ENCODE measurements at places on chromosomes 13 and 19.

DNA sequence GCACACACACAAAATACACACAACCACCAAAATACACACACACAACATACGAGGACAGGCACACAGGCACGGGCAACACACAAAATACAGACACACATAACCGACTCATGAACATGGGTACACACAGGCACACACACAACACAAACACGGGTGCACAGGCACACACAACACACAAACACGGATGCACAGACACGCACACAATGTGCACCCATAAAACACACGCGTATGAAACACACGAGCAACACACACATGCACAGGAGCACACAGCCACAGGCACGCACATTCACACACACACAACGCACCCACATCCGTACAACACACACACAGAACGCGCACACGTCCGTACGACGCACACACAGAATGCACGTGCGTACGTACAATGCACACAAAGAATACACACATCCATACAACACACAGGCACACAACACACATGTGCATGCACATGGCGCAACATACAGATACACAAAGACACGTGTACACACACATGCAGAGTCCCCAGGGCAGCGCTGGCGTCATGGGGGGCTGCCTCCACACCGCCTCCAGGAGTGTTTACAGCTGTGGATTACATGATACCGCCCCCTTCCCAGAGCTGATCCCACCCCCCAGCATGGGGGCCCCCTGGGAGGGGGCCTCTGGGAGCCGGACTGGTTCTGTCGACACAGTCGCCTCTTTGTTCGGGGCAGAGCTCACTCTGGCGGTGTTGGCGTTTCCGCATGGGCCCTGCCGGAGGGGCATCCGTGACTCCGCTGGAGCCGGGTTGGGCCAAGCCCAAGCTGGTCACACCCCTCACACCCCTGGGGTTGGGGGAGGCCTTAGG lies 2.9 kb downstream of the SBNO2 start:
- no peak for DNase-seq

DNA sequence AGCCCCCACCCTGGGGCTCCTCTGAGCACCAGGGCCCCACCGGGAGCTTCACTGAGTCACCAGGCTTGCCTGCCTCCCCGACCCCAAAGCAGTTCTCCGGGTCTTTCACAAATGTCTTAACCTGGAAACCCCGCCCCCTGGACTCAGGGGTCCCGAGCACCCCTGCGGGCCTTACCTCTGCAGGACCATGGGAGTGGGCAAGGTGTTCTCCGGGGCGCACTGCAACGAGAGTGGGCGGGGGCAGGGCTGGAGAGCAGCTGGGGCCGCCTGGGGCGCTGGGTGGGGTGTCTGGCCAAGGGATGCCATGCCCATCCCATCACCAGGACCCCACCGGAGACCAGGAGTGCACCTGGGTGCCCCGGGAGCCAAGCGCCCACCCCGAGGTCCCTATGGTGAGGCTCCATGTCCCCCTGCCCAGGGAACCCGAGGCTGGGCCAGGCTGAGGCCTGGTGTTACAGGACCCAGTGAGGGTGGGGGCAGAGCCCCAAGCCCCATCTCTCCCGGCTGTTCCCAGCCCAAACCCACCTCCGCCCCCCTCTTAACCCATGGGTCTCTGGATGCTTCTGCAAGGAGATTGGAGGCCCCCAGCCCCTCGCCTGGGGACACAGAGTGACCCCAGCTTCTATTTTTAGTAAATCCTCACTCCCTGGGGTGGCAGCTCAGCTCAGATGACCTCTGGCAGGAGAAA lies 10.9 kb downstream of the MKNK2 start:
- no peak for DNase-seq

GRCh38 chr13:35349673-35350278 lies 126.7 kb downstream of the MAB21L1 start:
- peak; percentile 79 for DNase-seq

DNA sequence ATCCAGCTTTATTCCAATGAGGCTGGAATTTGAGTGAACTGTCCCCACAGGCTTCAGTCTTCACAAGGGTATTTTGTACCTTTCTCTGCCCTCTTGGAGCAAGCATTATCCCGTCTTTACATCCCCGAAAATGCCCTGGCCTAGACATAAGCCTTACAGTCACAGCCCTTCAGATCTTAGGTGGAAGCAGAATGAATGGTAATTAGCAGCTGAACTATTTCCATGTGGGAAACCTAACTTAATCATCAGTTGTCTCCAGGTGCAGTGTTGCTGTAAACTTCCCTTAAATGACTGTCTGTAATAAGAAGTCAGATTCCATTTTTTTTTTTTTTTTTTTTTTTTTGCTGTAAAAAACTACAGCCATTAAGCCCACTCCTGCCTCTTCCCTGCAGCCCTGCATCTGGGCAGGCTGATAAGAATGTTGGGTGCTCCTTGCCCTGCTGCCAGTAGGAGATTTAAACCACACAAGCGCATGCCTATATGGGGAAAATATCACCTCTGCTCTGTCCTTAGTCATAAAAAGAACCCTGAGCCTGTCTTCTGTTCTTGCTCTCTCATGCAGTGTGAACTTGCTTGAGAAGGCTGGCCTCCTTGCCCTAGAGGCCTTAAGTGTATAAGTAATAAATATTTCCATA lies 426.8 kb upstream of the SLITRK5 start:
- peak; percentile 95 for DNase-seq

GRCh38 chr13:50125304-50125553 lies 110.0 kb downstream of the KCNRG start:
- no peak for DNase-seq

DNA sequence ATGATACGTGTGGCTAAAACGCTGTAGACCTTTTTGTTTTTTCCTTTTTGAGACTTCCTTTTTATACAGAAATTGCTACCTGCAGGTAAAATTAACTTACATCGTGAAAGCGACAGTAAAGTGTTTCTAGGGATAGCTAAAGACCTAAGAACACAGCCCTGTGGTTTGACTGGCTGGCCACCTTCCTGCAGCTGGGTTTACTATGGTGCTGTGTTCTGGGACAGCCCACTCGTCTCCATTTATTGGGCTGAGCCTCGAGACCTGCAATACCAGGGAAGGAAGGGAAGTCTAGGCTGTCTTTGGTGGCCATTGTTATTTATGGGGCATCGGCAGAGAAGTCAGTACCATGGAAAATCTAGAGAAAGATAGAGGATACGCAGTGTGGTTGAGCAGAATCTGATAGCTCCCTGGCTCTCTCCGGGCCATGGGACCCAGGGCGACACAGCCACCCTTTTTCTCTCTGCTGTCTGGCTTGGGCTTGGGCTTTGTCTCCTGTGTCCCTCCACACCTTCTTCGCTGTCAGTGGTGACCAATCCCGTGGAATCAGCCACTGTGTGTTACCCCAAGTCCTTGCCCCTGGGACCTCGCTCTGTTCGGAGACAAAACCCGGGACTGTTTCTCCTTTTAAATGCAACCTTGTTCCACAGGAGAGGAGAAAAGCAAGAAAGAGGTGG lies 30.9 kb downstream of the ACTN4 start:
- peak; percentile 51 for DNase-seq

GRCh38 chr19:30309905-30310601 lies 62.1 kb upstream of the ZNF536 start:
- no peak for DNase-seq

GRCh38 chr19:1470305-1471009 lies 8.6 kb downstream of the C19orf25 start:
- DNase-seq, result peak; percentile 58

GRCh38 chr13:98478189-98479129 lies 98.4 kb downstream of the STK24 start:
- peak; percentile 47 for DNase-seq

- no peak for DNase-seq
Observed at GRCh38 chr13:108213946-108214345, 1.4 kb downstream of the LIG4 start.

DNA sequence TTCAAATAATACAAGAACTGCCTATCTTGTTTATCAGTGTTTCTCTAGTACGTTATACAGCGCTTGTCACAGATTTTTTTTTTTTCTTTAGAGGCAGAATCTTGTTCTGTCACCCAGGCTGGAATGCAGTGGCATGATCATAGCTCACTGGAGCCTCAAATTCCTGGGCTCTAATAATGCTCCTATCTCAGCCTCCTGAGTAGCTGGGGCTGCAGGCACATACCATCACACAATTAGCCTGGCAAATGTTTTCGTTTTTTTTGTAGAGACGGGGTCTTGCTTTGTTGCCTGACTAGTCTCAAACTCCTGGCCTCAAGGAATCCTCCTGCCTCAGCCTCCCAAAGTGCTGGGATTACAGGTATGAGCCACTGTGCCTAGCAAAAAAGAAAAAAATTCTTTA lies 66.0 kb upstream of the FREM2 start:
- no peak for DNase-seq

GRCh38 chr13:113823771-113824170 lies 40.1 kb downstream of the GAS6 start:
- DNase-seq, result no peak

DNA sequence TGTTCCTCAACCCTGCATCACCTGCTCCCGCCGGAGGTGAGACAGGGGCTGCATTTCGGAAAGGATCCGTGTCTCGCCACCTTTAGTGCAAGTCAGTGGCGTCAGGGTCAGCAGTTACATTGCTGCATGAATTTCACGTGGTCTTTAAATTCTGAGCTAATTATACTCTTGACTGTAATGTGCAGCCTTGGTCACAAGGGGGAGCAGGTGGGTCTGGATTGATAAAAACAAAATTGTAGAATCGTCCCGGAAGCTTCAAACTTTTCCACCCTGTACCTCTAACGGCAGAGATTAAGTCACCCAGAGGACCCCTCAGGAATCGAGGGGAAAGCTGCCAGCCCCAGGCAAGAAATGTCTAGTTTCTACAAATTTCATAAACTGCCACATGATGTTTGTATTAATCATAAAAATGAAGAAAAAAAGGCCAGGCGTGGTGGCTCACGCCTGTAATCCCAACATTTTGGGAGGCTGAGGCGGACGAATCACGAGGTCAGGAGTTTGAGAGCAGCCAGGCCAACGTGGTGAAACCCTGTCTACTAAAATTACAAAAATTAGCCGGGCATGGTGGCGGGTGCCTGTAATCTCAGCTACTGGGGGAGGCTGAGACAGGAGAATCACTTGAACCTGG lies 20.2 kb downstream of the BBC3 start:
- DNase-seq, result peak; percentile 94

- DNase-seq, result no peak
Observed at GRCh38 chr19:42285988-42286348, 16.0 kb upstream of the PRR19 start.

GRCh38 chr13:97110936-97111335 lies 111.2 kb upstream of the MBNL2 start:
- DNase-seq, result no peak

DNA sequence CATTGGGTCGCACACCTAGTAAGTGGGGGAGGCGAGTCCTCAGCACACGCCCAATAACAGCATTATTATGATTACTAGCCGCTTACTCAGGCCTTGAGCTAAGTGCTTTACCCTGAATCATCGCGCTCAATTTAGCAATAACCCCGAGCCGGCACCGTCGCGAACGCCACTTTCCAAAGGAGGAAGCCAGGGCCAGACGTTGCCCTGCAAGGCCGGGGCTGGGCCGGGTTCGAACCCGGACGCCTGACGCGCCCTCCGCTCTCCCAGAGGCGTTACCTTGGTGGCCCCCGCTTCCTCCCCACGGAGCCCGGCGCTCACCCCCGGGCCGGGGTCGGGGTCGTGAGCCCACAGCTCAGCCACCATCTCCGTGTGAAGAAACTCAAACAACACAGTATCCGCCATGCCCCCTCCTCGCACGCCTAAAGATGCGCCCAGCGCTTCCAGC lies at the start of gene TRAPPC6A:
Gene TRAPPC6A (minus strand): TSS at position 421 of the 445 bp plus-strand sequence. CDS start 19 bp downstream, at position 402.
- peak; percentile 62 for DNase-seq

DNA sequence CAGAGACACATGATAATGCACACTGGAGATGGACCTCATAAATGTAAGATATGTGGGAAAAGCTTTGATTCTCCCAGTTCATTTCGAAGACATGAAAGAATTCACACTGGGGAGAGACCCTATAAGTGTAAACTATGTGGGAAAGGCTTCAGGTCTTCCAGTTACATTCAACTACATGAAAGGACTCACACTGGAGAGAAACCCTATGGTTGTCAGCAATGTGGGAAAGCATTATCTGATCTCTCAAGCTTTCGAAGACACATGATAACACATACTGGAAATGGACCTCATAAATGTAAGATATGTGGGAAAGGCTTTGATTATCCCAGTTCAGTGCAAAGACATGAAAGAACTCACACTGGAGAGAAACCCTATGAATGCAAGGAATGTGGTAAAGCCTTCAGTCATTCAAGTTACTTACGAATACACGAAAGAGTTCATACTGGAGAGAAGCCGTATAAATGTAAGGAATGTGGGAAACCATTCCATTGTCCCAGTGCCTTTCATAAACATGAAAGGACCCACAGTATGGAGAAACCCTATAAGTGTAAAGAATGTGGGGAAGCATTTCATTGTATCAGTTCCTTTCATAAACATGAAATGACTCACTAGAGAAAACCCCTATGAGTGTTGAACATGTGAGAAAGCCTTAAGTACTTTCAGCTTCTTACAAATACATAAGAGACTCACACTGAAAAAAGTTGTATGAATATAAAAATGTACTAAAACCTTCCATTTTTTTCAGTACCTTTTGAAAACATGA lies 14.7 kb downstream of the ZNF441 start:
- no peak for DNase-seq

DNA sequence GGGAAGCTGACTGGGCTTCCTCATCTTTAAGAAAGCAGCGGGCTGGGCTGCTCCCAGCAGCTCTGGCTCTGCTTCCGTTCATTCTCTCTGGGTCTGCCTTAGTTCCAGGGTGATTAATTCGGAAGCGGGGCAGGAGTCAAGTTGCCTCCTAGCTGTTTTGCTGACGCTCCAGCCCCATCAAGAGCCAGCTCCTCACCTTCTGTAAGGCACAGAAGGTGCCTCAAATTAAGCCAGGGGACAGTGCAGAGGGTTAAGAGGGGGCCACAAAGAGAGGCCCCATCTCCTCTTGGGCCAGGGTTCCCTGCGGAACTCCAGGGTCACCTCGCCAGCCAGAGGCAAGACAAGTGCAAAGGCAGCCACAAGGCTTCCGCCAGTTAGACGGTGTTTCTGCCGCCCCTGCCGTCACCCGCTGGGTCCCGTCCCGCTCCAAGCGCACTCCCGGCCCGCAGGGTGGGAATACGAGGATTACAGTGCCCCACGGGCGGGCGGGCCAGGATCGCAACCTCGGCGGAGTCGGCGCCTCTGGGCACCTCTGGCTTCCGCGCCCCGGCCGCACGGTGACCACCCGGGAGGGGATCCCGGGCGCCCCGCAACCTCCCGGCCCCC lies 508 bp downstream of the SLC15A1 start:
- DNase-seq, result no peak

DNA sequence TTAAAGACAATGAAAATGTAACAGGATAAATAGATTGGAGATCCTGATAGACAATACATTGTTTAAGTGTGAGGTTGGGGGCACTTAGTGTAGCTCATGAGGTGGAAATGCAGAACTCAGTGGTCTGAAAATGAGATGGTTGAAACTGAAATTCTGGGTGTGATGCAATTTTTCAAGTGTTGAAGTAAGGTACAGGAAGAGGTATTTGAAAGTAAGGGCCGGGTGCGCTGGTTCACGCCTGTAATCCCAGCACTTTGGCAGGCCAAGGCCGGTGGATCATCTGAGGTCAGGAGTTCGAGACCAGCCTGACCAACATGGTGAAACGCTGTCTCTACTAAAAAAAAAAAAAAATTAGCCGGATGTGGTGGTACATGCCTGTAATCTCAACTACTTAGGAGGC lies 113.0 kb downstream of the UFM1 start:
- DNase-seq, result no peak
